Stimulated activated CD4-positive, alpha-beta T cell treated with anti-CD3 and anti-CD28 coated beads, TNF-alpha, amount 100 ng/mL, for 4 hours (primary cell): ENCODE measurements at places on chromosomes 16 and 17.

- no peak for DNase-seq
Observed at GRCh38 chr17:36597226-36597625, 4.2 kb upstream of the MRM1 start.

GRCh38 chr16:2147378-2147777 is 1.0 kb upstream of the RAB26 start:
- no peak for DNase-seq

GRCh38 chr17:64497565-64498035 is 746 bp upstream of the POLG2 start:
- no peak for DNase-seq

DNA sequence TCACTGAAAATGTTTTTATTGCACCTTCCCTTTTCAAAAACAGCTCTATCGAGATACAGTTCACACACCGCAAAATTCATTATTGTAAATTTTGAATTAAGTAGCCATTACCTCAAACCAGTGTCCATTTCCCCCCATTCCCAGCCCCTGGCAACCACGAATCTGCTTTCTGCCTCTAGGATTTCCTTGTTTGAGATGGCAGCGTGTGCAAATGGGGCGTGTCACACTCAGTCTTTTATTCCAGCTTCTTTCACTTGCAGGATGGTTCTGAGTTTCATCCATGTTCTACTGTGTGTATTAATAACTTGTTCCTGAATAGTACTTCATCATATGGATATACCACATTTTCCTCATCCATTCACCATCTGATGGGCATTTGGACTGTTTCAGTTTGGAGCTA is 14.8 kb downstream of the ACSF3 start:
- no peak for DNase-seq

- no peak for DNase-seq
Observed at GRCh38 chr17:47708864-47709541, 15.0 kb downstream of the TBKBP1 start.

GRCh38 chr16:22969567-22969966 is 155.6 kb downstream of the HS3ST2 start:
- no peak for DNase-seq

- no peak for DNase-seq
Observed at GRCh38 chr16:47503936-47504335, 42.8 kb downstream of the PHKB start.

- DNase-seq = no peak
Observed at GRCh38 chr16:59719121-59719520, 985.0 kb upstream of the GOT2 start.

- no peak for DNase-seq
Observed at GRCh38 chr17:6079155-6079888, 9.1 kb downstream of the WSCD1 start.

DNA sequence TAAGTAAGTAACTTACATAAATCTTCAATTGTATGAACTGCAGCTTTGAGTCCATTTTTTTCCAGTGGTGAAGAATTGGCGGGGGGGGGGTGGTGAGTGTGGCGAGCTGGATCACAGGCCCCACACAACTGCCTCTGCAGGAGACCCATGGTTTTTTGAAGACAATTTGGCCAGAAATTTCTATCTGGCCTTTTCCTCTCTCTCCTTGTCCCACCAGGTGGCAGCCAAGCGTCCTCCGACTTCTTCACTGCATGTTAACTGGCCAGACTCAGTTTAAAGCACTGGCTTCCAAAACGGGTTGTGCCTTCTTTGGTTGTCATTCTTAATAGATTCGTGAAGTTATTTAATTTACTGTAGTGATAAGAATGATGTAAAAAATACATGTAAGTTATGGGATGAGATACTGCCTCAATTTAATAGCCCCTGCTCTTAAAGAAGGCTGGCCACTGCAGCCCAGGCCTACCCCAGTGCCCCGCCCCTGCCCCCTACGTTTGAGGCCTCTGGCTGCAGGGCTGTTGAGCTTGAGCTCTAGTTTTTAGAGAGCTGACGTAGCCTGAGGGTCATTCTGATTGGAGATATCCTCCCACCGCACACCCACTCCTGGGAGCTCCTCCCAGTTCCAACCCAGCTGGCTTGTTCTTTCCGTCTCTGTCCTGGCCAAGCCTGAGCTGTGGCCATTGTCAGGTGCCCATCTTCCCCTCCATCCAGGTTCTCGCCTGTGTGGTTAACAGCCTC is 36.4 kb downstream of the AKAP1 start:
- no peak for DNase-seq

- DNase-seq = no peak
Observed at GRCh38 chr16:30903596-30903995, 7.2 kb downstream of the CTF1 start.

- no peak for DNase-seq
Observed at GRCh38 chr16:88449267-88449561, 3.9 kb upstream of the ZFPM1 start.

DNA sequence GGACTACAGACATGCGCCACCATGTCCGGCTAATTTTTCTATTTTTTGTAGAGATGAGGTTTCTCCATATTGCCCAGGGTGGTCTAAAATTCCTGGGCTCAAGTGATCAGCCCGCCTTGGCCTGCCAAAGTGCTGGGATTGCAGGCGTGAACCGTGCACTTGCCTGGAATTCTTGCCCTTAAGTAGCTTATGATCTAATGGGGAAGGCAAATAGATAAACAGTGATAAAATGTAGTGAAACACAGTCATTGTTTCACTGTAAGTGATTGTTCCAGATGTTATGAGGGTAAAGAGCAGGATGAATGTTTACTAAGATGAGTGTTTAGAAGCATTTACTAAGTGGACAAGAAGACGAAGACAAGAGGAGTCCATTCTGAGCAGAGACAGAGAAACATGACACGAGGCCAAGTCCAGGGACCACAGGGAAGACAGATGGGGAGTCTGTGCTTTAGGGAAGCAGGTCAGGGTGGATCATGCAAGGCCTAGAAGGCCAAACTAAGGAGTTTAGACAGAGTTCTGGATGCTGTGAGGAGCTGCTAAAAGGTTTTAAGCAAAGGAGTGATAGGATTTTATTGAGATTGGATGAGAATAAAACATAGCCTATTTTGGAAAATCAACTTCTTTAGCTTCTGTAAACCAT is 36.9 kb downstream of the YPEL2 start:
- no peak for DNase-seq

GRCh38 chr16:35298460-35299243 is 1839.2 kb downstream of the TP53TG3F start:
- DNase-seq = no peak

DNA sequence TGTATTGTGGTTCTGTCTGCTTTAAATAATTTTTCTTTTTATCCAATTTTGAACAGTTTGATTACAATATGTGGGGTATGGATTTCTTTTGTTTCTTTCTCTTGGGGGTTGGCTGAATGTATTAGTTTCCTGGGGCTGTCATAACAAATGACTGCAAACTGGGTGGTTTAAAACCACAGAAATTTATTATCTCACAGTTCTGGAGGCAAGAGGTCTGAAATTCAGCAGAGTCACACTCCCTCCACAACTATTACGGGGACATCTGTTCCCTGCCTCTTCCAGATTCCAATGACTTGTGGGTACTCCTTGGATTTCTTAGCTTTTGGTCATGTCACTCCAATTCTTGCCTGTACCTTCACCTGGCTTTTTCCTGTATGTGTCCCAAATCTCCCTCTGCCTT is 23.7 kb downstream of the COX11 start:
- no peak for DNase-seq

GRCh38 chr17:45758544-45758943 is 25.6 kb upstream of the CRHR1 start:
- no peak for DNase-seq

DNA sequence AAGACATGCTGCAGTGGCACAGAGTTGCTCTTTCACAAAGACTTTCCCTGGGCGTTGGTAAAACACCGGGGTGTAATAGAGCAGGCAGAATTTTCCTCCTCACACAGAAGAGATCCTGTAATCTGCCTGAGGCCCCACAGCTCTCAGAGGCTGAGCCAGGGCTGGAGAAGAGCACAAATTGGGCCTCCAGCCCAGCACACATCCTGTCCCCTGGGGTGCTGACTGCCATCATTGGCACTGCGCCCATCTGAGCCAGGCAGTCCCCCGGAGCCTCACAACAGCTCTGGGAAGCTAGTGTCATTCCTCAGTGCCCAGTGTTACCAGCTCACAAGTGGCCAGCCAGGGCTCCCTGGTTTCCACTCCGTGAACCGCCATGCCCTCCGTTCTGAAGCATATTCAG is 119.4 kb downstream of the SOCS1 start:
- DNase-seq = no peak

GRCh38 chr16:31143011-31143693 is 6.7 kb downstream of the PRSS36 start:
- no peak for DNase-seq

DNA sequence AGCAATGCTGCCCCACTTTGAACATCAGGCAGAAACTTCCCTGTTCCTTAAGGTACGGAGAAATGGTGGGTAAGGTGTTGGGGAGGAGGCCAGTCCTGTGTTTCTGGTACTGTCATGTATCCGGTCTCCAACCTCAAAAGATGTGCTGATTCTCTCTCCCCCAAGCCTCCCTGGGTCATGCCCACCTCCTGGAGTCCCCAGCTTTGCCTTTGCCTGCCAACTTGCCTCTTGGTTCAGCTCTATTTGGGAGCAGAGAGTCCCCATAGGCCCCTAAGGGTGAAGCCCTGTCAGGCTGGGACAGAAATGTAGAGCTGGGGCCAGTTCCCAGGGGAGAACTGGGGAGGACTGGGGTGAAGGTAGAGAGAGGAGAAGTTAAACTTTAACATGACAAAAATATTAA is 1.6 kb upstream of the TBX21 start:
- DNase-seq = no peak

DNA sequence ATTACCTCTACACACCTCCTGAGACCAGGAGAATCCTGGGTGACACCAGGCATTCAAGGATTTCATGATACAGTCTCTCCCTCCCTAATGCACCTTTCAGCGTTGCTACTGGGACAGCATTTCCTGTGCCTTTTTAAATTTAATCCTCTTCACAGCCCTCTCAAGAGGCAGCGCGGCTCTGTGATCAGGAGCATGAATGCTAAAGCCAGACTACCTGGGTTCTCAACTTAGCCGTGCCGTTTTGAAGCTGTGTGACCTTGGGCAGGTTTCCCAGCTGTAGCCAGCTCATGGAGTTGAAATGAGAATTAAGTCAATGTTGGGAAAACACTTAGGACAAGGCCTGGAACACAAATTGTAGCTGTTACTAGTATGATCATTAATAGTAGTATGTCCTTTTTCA is 191.8 kb downstream of the XYLT1 start:
- no peak for DNase-seq

DNA sequence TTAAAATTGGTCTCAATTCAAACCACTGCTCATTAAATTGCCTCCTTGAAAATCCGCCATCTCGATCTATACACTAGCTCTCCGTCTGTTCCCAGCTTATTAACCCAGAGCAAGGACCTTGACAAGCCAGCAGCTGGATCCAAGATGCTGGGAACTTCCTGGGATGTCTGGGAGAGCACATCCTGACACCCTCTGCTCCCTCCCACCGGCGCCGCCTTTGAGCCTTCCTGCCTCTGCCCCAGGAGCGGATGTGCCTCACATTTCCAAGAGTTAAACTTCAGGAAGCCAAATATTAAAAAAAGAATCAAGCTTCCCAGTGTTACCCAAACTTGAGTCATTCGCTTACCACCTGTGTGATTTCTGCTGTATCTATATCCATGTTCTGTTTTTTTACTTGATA is 107.9 kb downstream of the HAPSTR1 start:
- no peak for DNase-seq

DNA sequence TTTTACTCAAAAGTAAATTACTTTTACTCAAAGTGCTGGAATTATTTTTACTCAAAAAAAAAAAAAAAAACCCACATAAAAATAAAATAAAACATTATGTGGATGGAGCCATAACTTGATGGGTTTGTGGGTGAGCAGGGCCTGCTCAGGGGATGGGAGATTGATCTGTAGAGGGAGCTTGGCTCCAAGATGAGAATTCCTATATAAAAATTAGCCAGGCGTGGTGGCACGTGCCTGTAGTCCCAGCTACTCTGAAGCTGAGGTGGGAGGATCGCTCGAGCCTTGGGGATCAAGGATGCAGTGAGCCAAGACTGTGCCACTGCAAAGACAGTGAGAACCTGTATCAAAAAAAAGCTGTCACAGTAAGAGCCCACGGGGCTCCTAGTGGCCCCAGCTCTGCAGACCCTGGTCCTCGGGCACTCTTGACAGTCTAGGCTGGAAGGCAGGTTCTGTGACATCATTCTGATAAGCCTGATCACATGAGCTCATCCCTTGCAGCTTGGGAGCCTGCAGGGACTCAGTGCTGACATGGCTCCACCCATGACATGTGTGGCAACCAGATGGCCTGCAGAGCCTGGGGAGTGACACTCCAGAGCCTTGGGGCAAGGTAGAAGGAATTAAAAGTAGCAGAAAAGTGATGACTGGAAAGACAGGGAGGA is 42.5 kb downstream of the ST3GAL2 start:
- no peak for DNase-seq
